Activated T-helper 1 cell treated with anti-CD3 and anti-CD28 coated beads, Interleukin-12 subunit alpha, Interleukin-12 subunit beta, Interleukin-2, Interleukin-4 antibody, amounts not matched to agents 30 ng/mL and 10 ng/mL and 1 ng/mL, durations not matched to agents 14 hours and 24 hours and 36 hours (primary cell): ENCODE measurements at places on chromosomes 2 and 18.

DNA sequence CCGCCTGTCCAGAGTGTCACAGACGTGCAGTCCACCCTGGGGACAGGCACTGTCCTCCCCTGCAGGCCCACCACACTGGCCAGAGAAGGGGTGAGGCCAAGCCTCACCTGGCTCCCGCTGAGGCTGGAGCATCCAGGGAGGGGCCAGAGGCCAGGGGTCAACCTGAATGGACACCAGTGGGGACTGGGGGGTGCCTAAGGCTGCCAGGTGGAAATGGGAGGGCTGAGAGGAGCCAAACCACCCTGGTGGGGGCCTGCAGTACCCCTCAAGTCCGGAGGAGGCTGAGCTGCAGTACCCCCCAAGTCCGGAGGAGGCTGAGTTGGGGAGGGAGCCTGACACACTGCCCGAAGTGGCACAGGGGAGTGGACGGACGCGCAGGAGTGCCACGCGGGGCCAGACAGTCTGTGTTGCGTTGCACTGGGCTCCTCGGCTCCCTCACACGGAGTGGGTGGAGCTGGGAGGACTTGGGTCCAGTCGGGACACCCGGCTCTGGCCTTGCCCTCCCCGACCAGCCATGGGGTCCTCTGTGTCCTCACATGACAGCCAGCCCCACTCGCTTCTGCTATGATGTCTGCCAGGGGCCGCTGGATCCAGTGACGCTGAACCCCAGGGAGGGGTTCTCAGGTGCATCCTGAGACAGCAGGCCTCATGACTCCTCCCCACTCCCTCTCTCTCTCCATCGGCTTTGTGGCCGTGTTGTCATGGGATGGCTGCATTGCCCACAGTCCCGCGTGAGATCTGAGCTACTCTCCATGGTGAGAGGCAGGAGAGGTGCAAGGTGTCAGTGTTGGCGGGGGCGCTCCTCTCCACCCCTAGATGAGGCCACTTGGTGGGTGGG lies 22.3 kb upstream of the GPC1 start:
- no peak for DNase-seq

- no peak for DNase-seq
Measured at GRCh38 chr18:10216791-10217190, 237.6 kb upstream of the APCDD1 start.

GRCh38 chr18:59743566-59743965 lies 46.3 kb upstream of the CCBE1 start:
- DNase-seq: no peak

- no peak for DNase-seq
Measured at GRCh38 chr2:226398580-226398979, 401.0 kb downstream of the IRS1 start.

DNA sequence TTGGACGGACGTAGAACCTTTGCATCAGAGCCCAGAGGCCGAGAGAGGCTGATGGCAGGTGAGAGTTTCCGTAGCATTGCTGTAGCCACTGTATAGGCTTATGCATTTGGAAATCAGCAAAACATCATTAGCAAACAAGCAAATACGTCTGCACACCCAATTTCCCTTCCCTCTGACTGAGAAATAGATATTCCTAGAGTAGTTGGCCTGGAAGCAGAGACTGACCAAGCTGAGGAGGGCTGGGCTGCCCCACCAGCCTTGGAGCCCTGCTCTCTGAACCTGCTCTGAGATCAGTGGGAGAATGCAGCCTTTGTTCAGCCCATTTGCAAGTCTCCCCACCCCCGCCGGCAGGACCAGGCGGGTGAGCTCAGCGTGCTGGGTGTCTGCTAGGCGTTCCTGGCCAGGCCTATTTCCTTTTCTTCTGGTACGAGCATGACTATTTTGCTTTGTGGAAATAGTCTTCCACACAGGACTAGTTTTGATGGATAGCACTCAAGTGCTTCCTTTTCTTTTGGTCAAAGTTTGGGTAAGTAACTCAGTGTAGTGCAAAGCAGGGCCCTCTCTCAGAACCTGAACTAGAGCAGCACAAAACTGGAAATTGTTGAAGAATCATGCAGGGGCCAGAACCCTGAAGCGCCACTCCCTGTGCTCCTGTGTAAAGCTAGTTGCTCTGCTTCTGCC lies 21.9 kb upstream of the RNF149 start:
- no peak for DNase-seq

DNA sequence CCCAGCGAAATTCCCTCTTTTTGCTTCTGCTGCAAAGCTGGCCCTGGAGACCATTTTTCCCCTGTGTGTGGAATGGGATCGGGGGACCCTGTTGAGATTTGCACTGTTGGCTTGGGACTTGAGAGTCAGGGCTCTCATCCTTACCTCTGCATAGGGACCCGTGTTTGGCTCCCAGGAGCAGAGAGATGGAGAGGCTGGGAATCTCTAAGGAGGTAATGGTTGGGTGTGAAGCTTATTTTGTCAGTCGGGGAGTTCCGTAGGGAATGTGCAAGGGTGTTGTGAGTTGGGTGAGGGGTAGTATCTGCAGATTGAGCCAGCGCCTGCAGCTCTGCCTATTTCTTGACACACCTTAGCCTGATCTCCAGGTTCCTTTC lies 4.5 kb downstream of the GATA6 start:
- DNase-seq: no peak

DNA sequence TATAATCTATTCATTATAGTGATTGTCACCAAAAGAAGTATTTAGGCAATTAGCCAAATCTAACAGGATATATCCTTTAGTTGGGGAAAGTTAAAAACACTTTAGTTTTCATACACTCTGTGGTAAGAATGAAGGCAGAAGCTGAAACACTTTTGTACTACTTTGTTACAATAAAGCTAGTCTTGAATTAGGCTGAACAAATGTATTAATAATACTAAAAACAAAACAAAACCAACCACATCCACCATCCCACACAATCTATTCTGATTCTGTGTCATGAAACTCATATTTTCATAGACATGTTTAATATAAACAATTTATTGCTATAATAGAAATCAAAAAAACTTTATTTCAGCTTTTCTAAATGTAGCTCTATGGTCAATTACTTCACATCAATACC lies 508.8 kb downstream of the ZEB2 start:
- no peak for DNase-seq

DNA sequence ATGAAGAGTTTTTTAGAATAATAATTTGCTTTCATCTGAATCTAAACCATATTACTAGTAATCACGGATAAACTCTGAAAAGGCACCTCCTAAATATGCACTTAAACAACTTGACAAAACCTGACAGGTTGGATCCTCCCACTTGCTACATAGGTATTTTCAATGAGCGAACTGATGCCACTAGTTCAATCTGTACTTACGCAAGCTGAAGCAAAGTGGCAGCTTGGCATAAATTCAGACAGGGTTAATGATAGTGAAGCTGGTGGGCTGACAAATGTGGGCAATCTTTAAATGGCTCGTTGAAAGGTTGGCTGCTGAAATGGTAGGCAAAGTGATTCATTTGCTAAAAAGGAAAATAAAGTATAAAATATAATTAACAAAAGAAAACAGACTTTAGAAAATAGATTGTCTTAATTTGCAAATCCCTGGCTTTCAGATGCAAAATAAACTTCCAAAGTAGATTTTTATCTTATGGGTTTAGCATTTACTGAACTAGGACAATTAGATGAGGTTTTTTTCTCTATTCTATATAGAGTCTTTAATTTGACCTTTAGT lies 1713.5 kb upstream of the SLC39A10 start:
- DNase-seq: no peak

GRCh38 chr18:68865503-68865902 lies 67.6 kb downstream of the CCDC102B start:
- no peak for DNase-seq

DNA sequence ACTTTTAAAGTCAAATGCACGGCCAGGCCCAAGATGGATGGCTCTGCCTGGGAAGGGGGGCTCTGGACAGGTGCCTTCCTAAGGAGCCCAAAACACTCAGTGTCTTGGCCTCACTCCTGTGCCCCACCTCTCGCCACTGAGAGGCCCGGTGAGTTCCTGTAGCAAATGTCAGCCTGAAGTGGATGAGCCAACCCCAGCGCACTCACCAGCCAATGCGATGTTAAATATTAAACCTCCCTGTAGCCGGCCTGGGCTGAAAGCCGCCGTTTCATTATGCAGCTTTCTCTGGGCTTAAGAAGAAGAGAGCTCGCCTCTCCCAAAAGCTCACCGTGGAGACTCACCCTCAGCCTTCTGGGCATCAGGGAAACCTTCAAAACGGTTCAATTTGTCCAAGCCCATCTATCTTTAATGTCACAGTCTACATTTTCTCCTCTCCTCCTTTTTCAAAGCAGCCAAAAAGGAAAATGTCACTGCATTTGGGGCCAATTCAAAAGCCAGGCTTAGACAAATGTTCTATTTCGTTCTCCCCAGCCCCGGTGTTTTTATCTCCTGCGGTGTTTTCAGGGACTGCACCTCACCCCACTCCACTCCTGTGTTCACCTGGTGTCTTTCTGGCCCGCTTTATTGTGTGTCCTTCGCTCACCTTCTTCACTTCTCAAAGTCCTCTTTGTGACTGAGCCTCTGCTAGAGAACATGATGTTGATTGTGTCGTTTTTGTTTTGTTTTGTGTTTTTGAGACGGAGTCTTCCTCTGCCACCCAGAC lies 124.0 kb downstream of the NRP2 start:
- no peak for DNase-seq
